ENCODE measurements at places on chromosomes 12 and 14.

GRCh38 chr12:130799051-130799450 lies 40.0 kb downstream of the STX2 start:
- no peak for DNase-seq

DNA sequence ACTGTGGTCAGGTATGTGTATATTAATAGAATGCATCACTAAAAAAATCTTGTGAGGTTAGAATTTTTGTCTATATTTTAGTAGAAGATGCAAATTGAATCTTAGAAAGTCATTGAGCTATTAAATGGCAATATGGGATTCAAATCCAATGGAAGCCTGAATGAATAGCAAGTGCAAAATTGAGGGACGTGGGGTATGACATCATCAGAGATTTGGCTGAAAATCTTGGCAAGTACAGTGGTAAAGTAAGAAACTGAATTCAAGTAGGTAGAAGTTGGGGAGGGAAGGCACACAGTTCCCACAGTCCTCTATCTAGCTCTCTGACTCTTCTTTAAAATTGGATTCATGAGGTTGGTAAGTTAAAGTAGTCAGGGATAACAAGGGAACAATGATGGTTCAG lies 97.4 kb upstream of the SSTR1 start:
- DNase-seq = no peak

- DNase-seq = peak; percentile 11
Observed at GRCh38 chr12:614411-614970, 48.8 kb downstream of the NINJ2 start.

- peak; percentile 68 for DNase-seq
Observed at GRCh38 chr14:69818758-69819191, 21.7 kb upstream of the SLC10A1 start.

GRCh38 chr14:23396781-23397407 lies 11.2 kb downstream of the MYH6 start:
- no peak for DNase-seq

DNA sequence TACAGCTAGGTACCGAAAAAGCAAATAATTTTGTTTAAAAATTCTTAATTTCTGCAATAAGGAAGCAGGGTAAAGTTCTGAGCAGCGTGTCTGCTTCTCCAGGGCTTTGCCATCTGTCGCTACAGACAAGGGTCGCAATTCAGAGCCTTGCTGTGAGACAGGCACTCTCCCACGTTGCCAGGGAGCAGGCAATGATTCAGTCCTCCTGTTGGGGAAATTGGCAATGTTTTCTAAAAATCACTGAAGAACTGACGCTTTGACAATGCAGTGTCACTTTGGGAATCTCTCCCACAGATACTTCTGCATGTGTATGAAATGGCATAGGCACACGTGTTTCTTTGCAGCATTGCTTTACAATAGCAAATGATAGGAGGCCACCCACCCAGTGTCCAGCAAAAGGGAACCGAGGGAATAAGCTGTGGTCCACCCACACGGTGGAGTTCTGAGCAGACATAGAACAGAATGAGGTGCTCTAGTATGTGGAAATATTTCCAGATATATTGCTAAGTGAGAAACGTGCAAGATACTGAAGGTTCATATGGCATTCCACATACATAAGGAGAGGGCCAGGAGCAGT lies 16.0 kb upstream of the HIP1R start:
- no peak for DNase-seq

- no peak for DNase-seq
Observed at GRCh38 chr14:78946949-78947348, 776.8 kb downstream of the NRXN3 start.

GRCh38 chr14:61531465-61532122 lies 163.7 kb upstream of the HIF1A start:
- DNase-seq = no peak

GRCh38 chr12:19121449-19122018 lies 8.0 kb upstream of the PLEKHA5 start:
- peak; percentile 13 for DNase-seq

Data from EL (cell line).